NCI-H2081 (cell line): ENCODE measurements at places on chromosomes 3 and 15.
A peak's percentile ranks its signal among the peaks of the same experiment; 100 is the strongest.

DNA sequence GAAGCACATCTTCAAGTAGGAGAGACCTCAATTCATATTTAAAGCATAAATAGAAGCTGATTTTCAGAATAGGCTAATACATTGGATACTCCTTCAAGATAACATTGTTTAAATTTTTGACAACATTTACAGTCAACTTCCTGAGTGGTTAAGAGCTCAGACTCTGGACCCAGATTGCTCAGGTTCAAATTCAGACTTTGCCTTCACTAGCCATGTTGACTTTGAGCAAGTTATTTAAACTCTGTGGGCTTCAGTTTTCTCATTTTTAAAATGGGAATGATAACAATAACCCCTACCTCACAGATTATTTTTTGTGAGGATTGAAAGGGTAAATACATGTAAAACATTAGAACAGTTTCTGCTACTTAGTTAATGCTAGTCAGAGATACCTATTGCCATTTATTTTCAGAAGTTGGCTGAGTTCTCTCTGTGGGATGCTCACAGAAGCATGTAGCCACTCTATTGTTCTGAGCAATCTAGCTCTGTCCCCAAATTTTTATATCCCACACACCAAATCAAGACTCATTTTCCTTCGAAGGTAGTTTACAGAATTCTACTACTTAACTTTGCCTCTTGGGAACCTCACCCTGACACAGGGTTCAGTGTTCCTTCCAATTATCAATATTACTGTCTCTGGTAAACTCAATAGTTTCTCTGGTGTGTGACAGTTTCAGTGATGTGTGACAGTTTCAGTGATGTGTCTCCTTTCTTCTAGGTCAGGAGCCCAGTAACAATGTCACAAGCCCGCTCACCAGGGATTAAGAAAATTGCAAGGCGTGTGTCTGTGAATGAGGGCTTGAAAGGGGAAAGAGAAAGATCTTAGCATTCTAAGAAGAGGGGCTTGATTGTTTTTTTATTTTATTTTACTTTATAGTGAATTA, 79.4 kb upstream of the OSTN start:
- no peak for DNase-seq

- DNase-seq, result peak; percentile 32
These were observed 843 bp downstream of the CHRNA5 start for GRCh38 chr15:78565951-78566774.

GRCh38 chr3:141151439-141151838, 80.2 kb upstream of the PXYLP1 start:
- no peak for DNase-seq

- DNase-seq, result no peak
These were observed 241.7 kb upstream of the HES1 start for GRCh38 chr3:193894121-193894863.

DNA sequence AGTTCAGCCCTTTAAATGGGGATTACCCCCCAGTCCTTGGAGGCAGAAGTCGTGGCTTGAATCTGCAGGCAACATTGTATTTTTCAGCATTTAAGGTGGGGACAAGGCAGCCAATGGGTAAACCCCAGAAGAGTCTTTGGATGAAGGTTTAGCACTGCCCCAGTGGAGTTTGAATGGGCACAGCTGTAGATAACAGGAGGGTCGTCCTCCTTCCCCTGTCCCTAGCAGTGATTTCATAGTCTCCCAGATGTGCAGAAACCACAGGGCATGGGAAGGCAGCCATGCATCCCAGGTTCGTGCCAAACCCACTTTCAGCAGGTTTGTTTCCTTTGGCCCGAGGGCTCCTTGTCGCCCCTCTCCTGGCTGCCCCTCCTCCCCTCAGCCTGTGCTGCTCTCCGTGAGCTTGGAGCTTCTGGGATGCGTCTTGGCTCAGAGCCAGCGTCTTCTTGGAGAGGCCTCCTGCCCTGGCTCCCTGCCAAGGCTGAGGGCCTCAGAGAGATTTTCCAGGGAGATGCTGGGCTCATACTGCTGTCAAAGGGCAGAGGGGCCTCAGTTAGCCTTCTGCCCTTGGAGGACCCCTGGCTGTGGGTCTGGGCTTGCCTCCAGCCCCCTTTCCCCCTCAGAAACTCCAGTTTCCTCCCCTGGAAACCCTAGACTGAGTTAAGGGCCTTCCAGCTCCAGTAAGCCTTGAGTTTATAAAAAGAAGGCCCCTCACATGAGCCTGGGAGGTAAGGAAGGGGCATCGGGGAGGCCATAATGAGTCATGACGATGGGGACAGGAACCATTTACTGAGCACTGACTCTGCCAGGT, 48.9 kb upstream of the POLG start:
- DNase-seq, result peak; percentile 89

- no peak for DNase-seq
These were observed 21.2 kb downstream of the GABRA5 start for GRCh38 chr15:26887926-26888666.

GRCh38 chr3:152037297-152037696, 163.9 kb downstream of the SUCNR1 start:
- no peak for DNase-seq

DNA sequence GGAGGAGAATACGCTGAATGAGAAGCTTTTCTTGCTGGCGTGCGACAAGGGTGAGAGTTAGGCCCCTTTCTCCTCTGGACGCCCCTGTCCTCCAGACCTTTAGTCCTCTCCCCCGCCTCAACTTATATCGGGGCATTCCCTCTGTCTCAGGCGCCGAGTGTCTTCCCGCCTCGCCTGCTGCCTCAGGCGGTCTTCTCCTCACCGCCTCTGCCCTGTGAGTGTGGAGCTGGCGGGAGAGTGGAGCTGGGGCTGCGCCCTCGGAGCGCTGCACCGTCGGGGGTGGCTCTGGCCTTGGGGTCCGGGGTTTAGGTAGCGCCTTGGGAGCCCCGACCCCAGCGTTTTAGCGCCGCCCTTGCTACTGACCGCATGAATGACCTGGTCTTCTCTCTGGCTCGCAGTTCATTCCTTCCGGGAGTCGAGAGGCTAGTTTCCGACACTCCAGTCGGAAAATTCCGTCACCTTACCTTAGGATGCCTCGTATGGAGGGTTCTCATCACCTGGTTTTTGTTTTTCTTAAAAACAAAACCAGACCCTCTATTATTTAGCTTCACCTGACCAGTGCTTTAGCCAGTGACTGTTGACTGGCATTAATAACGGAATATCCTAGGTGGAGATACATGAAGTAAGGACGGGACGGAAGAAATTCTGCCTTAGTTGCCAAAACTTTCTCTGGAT, 985 bp downstream of the TRPC1 start:
- peak; percentile 73 for DNase-seq

- DNase-seq, result no peak
These were observed 83.5 kb downstream of the EOMES start for GRCh38 chr3:27638594-27638993.

GRCh38 chr3:187162265-187162953, 23.1 kb upstream of the RPL39L start:
- DNase-seq, result no peak

DNA sequence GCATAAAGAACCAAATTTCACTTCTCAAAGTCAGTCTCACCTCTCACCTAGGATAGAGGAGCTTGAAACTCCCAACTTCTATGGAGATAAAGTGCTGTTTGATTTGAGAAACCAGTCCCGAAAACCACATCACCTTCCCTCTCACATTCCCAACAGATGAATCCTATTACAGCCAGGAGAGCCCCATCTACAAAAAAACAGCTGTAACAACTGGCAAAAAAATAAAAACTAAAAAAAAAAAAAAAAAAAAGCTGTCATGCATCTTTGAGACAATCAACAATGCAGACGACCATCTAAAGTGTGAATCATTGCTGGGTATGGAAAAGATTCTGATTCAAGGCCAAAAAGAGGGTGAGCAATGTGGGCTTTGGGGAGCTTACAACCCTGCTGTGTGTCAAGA, 23.8 kb downstream of the HOMER2 start:
- no peak for DNase-seq

DNA sequence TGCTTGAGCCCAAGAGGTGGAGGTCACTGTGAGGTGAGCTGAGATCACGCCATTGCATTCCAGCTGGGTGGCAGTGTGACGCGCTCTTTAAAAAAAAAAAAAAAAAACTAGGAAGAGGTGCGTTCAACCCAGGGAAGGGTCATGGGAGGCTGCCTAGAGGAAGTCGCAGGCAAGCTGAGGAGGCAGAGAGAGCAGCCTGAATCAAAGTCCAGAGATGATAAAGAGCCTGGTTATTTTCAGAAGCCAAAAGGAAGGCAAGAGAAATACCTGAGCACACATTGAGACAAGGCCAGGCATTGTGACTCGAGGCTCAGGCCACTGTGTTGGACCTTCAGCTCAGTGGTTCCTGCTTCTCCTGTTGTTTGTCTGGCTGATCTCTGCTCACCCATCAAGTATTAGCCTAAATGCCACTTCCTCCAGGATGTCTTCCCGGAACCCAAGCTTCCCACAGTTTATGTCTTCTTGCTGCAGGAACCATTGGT, 16.1 kb upstream of the GCNT3 start:
- DNase-seq, result no peak

- no peak for DNase-seq
These were observed 1.6 kb upstream of the PROK2 start for GRCh38 chr3:71786551-71786950.

DNA sequence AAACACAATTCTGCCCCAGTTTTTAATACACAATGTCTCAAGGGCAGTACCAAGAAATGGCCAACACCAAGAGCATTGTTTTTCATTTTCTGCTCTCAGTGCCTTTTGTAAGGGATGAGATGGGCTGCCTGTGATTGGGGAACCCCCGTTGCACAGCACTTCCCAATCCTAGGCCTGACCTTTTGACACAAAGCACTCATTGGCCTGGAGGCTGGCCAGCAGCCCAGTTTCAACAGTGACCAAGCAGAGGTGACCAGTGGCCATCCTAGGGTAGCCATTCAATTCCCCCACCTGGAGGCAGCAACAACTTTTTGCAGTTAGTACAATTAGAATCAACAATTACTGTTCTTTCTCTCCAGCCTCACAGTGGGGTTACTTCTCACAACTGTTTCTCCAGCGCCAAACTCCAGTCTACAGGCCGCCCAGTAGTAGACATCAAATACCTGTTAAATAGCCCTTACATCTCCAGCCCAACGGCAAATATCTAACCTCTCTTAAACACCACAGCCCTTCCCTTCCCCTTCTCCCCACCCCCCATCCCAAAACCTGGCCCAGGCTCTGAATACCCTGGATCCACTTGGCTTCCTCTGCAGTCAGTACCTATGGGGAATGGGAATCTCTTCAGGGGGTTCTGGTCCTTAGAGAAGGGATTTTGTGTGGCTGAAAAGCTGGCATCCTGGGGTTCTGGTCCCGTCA, 8.9 kb upstream of the LRRC2 start:
- no peak for DNase-seq

GRCh38 chr3:72487078-72487765, 361.0 kb downstream of the SHQ1 start:
- no peak for DNase-seq

DNA sequence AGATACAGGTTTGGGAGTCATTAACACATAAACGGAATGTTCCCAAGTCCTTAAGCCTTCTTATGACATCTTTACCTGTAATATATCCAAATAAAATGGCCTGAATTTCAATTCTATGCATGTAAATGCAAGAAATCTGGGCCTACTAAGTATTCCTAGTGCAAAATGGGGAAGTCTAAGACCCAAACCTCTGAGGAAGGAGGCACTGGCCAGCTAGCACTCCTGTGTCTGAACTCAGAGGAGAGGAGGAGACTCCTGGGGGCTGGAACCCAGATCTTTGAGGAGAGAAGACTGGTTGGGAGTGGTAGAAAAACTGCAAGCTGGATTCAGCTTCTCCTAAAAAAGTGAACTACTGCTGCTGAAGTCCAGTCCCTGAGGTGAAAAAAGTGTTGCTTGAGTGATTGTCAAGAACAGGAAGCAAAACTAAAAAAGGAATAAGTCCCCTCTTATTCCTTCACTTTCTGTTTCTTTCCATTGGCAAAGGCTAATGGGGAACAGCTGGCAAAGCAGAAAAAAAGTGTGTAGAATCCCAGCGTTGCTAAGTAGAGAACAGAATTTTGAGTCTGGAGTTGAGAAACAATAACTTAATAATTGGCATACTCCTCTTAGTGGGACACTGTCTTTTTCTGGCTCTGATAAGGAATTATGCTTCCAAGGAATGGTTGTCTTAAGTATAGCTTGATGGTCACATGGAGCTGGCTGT, 54.8 kb upstream of the ATP2C1 start:
- DNase-seq, result no peak

GRCh38 chr3:2614578-2614977, 495.6 kb downstream of the IL5RA start:
- no peak for DNase-seq

GRCh38 chr3:64228110-64228509, 2.8 kb upstream of the PRICKLE2 start:
- DNase-seq, result no peak

GRCh38 chr3:59854-60253, 136.7 kb upstream of the CHL1 start:
- DNase-seq, result no peak

GRCh38 chr15:69058830-69059556, 44.5 kb downstream of the NOX5 start:
- peak; percentile 90 for DNase-seq

- no peak for DNase-seq
These were observed 17.1 kb downstream of the STAG1 start for GRCh38 chr3:136735103-136735502.

- DNase-seq, result no peak
These were observed 585.7 kb upstream of the CBLB start for GRCh38 chr3:106454497-106454896.

GRCh38 chr3:173993299-173993698, 595.8 kb downstream of the NLGN1 start:
- no peak for DNase-seq

DNA sequence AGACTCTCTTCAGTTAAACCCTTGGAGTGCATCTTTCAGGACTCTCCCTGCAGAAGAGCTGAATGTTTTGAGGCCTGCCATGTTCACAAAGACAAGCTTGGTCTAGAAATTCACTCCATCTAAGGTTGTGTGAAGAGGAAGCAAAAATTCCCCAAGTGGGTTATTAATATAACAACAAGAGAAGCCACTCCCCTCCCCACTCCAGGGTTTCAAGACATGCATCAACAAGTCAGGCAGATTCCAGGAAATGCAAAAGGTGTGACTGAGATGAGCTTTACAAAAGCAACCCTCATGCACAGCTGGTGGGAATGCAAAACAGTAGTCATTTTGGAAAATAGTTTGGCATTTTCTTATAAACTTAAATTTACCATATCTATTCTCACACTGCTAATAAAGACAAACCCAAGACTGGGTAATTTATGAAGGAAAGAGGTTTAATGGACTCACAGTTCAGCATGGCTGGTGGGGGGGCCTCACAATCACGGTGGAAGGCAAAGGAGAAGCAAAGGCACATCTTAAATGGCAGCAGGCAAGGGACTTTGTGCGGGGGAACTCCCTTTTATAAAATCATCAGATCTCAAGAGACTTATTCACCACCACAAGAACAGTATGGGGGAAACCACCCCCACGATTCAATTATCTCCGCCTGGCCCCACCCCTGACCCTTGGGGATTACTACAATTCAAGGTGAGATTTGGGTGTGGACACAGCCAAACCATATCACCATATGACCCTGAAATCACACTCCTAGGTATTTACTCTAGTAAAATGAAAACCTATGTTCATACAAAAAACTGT, 31.3 kb downstream of the TARS3 start:
- no peak for DNase-seq

- no peak for DNase-seq
These were observed 158.8 kb downstream of the SSR3 start for GRCh38 chr3:156395961-156396710.

GRCh38 chr3:11591391-11592282, 52.1 kb downstream of the VGLL4 start:
- DNase-seq, result no peak

GRCh38 chr3:50068134-50068533, 20.6 kb upstream of the RBM5 start:
- no peak for DNase-seq

- DNase-seq, result no peak
These were observed 425.4 kb downstream of the PLOD2 start for GRCh38 chr3:145735631-145736030.

GRCh38 chr15:94968133-94968532, 736.8 kb downstream of the MCTP2 start:
- DNase-seq, result no peak
